Non-pigmented ciliary epithelial cell (primary cell): ENCODE measurements at places on chromosomes 11 and 22.

DNA sequence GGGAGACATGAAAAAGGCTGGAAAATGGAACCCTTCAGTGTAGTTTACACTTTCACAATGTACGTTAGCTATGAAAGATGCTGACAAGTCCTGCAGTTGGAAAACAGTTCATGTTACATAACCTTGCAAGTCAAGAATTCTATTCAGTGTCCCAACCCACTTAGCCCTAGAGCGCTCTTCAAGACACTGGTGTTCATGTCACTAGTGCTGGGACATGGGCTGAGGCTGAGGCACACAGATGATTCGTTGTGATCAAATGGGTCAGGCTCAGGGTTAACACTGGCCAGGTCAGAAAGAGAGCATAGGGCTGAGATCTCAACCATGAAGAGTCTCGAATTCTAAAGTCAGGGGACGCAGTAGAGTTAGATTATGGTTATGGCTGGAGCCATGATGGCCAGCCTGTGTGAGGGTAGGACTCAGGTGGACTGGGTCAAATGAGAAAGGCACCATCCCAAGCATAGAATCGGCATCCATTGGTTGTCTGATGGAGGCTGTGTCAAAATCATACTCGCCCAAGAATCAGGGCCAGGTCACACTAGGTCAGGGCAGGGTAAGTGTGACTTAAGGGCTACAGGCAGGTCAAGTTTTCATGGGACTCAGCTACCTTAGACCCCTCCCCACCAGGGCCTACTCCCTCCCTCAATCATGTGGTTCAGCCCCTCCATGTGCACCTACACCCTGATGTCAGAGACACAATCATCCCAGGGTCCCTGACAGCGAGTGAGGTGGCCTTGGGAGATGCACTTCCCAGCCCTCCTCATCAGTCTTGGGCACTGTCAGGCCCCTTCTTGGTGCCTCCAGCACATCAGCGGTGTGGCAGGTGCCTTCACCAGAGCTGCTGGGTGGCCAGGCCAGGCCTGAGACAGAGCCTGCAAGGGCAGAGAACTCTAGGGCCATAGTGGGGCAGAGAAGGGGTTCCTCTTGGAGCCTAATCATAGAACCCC is 20.2 kb downstream of the IGLL5 start:
- DNase-seq: no peak

DNA sequence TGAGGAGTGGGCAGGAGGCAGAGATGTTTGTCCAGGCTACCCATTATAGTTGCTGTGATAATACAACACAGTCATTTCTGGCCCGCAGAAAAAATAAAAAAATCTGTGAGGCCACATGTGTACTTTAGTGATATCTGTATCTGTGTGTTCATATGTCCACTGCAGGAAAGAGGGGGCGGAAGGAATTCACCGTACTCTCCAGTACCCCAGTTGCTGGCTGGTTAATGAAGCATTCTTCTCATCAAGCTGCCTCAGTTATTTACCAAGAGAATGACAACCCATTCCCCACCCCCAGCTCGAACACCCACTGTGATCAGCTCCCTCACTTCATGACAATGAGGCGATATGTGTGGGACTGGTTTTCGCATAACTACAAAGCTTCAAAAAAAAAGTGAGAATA is 309.3 kb downstream of the SOX6 start:
- no peak for DNase-seq

- peak; percentile 70 for DNase-seq
Observed at GRCh38 chr22:31102441-31103081, 4.8 kb downstream of the SELENOM start.

GRCh38 chr11:128188346-128189004 is 398.9 kb downstream of the ETS1 start:
- no peak for DNase-seq

- DNase-seq: no peak
Observed at GRCh38 chr11:75421902-75422247, 11.1 kb downstream of the KLHL35 start.

GRCh38 chr11:12137938-12138731 is 27.7 kb downstream of the MICAL2 start:
- no peak for DNase-seq

DNA sequence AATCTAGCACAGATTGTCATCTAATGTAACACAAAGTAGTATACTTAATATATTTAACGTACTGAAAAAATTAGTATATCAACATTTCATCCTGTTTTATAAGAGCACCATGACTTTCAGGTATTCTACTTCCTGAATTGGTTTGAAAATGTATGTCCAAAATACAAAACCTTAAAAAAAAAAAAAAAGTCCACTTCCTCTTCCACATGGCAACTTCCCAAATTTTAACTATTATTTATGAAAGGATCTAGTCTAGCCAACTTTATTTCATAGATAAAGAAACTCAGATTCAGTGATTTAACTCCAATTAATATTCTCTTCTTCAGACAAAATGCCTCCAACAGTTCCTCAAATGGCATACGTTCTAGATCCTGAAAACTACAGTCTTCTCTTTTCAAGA is 44.0 kb downstream of the PIK3C2A start:
- DNase-seq: no peak

DNA sequence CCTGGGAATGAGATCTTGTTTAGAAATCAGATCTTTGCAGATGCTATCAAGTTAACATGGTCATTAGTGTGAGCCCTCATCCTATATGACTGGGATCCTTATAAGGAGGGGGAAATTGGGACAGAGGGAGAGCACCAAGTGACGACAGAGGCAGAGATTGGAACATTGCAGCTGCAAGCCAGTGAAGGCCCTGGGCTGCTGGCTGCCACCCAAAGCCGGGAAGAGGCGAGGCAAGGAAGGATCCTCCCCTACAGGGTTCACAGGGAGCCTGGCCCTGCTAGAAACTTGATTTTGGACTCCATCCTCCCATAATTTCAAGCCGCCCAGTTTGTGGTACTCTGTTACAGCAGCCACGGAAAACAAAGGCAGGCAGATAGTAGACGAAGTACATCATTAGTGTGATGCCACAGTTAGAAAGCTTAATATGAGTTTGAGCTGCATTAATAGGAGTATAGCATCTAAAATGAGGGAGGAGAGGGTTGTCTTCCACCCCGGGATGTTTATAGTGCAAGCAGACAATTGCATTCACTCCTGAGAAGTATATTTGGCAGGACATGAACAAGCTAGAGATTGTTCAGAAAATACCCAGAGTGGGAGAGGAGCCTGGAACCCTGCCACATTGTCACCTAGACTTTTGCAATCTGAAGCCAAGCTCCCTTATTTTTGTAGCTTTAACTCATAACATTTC is 56.8 kb upstream of the CLMP start:
- DNase-seq: no peak

DNA sequence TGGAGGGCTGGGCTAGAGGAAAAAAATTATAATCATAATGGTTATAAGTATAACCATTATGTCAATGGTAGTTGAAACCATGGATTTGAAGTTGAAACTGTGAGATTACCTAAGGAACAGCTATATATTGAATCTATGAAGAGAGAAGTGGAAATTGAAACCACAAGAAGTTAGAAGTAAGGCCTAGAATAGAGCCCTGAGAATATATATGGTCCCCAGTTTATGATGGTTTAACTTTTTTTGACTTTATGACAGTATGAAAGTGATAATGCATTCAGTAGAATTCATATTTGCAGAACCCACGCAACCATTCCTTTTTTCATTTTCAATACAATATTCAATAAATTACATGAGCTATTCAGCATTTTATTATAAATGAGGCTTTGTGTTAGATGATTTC is 15.0 kb downstream of the AASDHPPT start:
- DNase-seq: no peak

DNA sequence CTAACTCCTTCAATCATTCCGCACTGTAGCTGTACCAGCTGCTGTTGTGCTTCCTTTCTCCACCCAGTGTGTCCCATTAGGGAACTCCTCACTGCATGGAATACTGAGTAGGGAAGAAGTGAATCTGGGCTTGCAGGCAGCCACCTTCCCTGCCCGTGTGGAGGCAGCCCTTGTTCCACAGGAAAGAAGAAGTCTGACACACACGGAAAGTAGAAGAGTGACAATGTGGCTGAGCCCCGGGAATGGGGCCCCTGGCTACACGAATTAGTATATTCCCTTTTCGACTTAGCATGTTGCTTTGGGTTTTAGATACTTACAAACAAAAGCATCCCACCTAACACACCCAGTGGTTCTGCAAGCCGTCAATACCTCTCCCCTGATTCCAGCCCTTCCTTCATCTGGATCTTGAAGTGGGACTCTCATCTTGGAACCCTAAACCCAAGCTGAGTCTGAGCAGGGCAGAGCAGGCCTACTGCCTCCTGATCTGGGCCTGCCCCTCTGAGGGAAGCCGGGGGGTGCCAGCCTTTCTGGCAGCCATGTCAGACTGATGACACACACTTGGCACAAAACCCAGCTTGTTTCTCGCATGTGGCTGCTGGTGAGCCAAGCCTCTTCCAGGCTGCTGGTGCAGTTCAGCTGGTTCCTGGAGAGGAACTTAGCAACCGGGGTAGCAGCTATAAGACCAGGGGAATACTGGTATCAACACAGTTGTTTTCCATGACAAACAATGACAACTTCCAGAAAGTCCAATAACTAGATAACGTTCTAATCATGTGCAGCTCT is 71.6 kb downstream of the C11orf58 start:
- no peak for DNase-seq

DNA sequence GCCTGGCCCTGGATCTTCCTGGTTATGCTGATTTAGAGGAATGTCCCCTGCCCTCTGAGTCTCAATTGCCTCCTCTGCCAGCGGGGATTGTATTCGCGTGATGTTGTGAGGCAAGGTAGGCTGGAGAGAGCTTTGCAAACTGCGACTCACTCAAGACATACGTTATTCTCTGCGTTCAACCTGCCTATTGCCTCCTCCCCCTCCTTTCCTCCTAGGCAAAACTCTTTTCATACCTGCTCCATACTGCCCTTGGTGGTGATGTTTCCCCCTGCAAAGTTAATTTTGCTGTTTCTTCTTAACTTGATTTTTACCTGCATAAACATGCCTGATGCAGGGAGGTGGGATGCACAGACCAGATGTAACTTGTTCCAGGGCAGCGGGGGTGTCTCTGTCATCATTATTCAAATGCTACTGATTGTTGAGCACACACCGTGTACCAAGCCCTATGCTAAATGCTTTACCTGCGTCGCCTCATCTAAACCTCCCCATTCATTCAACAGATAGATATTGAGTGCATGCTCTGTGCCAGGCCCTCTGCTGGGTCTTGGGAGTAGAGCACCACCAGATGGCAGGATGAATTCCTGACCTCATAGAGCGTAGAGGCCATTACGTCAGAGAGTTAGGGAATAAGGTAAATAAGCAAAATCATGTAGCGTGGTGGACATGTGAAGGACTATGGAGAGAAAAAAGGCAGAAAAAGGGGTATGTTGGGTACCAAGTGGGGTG is 29.0 kb downstream of the SGSM1 start:
- no peak for DNase-seq

GRCh38 chr11:61885166-61885778 is 6.1 kb downstream of the FADS3 start:
- DNase-seq: no peak

DNA sequence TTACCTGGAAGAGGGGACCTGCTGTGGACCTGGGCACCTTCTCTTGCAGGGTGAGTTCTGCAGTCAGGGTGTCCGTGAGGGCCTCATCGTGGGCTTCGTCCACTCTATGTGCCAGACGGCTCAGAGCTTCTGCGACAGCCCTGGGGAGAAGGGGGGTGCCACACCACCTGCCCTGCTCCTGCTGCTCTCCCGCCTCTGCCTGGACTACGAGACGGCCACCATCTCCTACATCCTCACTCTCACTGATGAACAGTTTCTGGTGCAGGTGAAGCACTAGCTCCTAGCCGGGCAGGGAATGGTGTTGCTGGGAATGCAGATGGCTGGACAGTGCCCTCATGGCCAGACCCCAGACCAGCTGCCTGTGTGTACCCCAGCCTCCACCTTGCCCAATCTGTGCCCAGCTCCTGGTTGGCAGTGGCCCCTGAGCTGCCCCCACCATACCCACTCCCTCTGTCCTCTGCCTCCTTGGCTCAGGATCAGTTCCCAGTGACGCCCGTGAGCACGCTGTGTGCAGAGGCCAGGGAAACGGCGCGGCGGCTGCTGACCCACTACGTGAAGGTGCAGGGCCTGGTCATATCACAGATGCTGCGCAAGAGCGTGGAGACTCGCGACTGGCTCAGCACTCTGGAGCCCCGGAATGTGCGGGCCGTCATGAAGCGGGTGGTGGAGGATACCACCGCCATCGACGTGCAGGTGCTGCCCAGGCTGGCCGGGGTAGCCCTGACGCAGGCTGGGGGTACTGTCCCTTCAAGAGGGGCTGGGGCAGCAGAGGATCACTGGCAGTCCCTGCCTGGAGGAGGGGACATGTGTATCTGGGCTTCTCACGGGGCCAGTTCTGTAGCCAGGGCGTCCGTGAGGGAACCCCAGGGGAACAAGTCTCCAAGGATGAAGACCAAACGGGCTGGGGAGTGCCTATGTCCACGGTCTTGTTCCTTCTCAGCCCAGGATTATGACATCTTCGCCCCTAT is 2.2 kb upstream of the TM7SF2 start:
- DNase-seq: no peak

DNA sequence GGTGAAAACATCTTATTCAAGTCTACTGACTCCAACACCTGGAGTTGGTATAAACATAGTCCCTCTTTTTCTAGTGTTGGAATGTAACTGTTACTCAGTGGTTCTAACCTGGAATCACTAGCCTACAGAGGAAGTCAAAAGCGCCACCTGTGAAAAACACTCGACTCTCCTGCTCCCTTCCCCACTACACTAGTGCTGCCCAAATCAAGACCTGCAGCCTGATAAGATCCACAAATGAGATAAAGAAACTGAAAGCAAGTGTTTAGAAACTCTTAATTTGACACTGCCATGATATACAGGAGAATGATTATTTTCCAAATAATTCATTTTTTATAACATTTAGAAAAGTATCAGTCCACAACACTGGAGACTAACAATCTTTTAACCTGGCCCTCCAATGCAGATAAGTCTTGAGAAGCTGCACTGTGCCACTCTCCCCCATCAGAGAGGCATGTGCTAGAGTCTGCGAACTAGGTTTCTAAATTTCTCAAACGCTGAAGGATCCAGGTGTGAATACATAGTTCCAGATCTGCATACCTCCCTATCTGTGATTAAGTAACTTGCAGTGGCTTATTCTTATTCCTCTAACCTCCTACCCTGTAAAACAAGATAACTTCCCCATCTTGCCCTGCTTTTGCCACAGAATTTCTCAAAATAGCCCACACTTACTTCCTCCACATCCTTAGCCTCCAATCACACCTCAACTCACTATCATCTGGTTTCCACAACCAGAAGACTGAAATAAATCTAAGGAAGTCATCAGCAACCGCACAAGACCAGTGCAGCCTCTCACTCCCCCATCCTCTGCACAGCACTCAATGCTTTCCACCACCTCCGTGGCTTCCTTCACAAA is 88.1 kb downstream of the RRAS2 start:
- no peak for DNase-seq

GRCh38 chr11:75625991-75626888 is 42.6 kb downstream of the MAP6 start:
- DNase-seq: peak; percentile 62

DNA sequence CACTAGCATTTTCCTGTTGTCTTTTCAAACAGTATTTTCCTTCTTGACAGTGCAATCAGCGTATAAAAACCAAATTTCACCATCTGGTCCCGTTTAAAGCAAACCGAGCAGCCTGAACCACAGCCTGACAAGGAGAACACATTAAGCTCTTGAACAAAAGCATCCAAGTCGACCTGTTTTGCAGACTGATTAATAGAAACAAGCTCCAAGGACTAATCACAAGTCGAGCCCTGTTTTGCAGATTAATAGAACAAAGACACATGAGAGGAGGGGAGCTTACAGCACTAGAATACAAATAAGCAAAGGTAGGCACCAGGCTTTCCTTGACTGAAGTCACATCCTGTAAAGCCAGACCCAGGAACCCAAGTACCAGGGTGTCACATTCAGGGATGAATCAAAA is 104.8 kb downstream of the MPPED2 start:
- no peak for DNase-seq
